ENCODE measurements at places on chromosomes 12 and 14.

DNA sequence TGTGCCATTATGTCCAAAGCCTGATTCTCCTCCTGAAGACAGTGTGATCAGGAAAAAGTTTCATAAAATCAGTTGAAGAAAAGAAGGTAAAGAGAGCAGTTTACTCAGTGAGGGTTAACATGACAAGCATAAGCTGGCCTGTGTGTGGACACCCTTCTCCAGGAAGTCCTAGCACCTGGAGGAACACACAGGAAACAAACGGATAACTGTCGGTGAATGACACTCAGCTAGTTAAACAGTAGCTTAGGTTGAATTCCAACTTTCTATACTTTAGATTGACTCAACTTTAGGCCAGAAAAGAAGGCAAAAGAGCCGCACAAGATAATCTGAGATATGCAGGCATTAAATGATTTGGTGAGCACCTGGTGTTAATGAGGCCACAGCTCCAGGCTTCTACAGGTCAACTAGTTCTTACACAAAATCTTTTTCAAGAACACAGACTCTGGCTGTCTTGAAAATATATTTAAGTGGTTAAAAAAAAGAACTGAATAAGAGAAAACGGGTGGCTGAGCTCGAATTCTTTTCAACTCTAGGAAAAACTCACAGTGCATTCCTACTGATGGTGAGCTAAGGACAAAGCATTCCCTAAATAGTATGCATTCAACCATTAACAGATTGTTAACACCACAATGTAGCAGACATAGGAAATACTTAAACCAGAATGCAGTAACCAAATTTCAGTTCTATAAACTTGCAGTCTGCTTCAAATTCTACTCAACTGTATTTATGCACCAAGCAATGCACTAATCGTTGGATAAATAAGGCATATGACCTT, 56.9 kb upstream of the TSPAN8 start:
- no peak overlapping the region for H3K27ac ChIP-seq
- H3K4me1 ChIP-seq, result no peaks in the 10 kb centered on the region
- no peak for DNase-seq
- H3K36me3 ChIP-seq, result no peaks in the 10 kb centered on the region
- H3K4me3 ChIP-seq, result no peak overlapping the region

GRCh38 chr14:64762044-64763034, 58.1 kb downstream of the PLEKHG3 start:
- peaks cover 6% of the 10 kb centered on the region for H3K4me1 ChIP-seq
- peak; percentile 15 for DNase-seq
- H3K27me3 ChIP-seq, result no peaks in the 10 kb centered on the region
- H3K4me3 ChIP-seq, result no peak overlapping the region

DNA sequence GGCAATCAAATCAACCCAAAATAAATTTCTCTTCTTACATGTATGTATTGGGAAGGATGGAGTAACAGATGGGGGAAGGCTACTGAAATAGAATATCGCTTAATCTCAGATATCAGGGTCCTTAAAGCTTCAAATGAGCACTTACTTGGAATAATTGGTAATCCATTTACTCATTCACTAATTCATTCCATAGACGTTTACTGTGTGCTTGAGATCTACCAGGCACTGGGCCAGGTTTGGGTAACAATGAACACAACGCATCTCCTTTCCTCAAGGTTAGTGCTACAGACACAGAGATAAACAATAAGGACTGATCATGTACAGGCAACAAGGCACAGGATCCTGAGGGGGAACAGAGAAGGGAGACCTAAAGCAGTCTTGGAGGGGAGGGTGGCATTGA, 54.4 kb upstream of the KRR1 start:
- H3K4me1 ChIP-seq, result no peaks in the 10 kb centered on the region
- no peak overlapping the region for H3K4me3 ChIP-seq
- peaks cover 15% of the 10 kb centered on the region for H3K27me3 ChIP-seq
- H3K27ac ChIP-seq, result no peak overlapping the region
- DNase-seq, result no peak

DNA sequence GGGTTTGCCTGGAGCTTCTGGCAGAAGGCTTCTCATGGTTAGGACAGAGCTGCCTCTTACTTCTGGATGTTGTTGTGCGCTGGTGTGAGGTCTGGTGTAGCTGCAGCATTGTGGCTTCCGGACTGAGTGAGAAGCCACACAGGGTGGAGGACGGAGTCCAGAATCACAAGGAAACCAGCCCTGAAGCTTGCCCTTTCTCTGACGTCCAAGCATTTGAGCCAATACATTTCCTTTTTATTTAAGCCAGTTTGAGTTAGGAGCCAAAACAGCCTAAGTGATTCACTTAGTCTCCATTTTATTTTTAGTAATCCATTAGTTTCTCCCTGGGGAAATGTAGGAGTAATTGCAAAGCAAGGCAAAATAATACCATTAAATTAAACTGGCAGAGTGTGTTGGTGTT, 402.4 kb upstream of the RGS6 start:
- H3K36me3 ChIP-seq, result peaks cover 19% of the 10 kb centered on the region
- peaks cover 3% of the 10 kb centered on the region for H3K4me1 ChIP-seq
- no peak overlapping the region for H3K27ac ChIP-seq
- no peaks in the 10 kb centered on the region for H3K27me3 ChIP-seq
- DNase-seq, result no peak

DNA sequence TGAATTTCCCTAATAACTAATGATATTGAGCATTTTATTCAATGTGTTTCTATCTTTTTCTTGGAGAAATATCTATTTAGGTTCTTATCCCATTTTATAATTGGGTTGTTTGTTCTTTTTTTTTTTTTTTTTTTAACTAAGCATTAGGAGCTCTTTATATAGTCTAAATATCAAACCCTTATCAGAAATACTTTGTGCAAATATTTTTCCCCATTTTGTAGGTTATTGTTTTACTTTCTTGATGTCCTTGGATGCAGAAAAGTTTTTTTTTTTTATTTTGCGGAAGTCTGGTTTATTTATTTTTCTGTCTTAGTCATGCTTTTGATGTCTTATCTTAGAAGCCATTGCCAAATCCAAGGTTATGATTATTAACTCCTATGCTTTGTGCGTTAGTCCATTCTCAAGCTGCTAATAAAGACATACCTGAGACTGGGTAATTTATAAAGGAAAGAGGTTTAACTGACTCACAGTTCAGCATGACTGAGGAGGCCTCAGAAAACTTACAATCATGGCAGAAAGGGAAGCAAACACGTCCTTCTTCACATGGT, 434.3 kb upstream of the TBX3 start:
- H3K4me1 ChIP-seq, result no peaks in the 10 kb centered on the region
- H3K4me3 ChIP-seq, result no peak overlapping the region
- H3K27me3 ChIP-seq, result peaks cover 2% of the 10 kb centered on the region
- no peak for DNase-seq
- no peak overlapping the region for H3K27ac ChIP-seq
- H3K36me3 ChIP-seq, result no peaks in the 10 kb centered on the region

GRCh38 chr14:104927901-104928300, 3.2 kb downstream of the PLD4 start:
- DNase-seq, result no peak
- H3K27ac ChIP-seq, result no peak overlapping the region
- H3K27me3 ChIP-seq, result no peaks in the 10 kb centered on the region
- no peaks in the 10 kb centered on the region for H3K36me3 ChIP-seq
- H3K4me1 ChIP-seq, result no peaks in the 10 kb centered on the region

- no peaks in the 10 kb centered on the region for H3K36me3 ChIP-seq
- H3K4me3 ChIP-seq, result no peak overlapping the region
- no peak for DNase-seq
- H3K4me1 ChIP-seq, result no peaks in the 10 kb centered on the region
Measured at GRCh38 chr12:74847169-74847568, 309.5 kb downstream of the ATXN7L3B start.

GRCh38 chr12:55633151-55633550, 3.5 kb upstream of the OR10P1 start:
- H3K4me1 ChIP-seq, result peaks cover 27% of the 10 kb centered on the region
- no peaks in the 10 kb centered on the region for H3K36me3 ChIP-seq
- H3K4me3 ChIP-seq, result no peak overlapping the region
- H3K27ac ChIP-seq, result no peak overlapping the region
- DNase-seq, result no peak

DNA sequence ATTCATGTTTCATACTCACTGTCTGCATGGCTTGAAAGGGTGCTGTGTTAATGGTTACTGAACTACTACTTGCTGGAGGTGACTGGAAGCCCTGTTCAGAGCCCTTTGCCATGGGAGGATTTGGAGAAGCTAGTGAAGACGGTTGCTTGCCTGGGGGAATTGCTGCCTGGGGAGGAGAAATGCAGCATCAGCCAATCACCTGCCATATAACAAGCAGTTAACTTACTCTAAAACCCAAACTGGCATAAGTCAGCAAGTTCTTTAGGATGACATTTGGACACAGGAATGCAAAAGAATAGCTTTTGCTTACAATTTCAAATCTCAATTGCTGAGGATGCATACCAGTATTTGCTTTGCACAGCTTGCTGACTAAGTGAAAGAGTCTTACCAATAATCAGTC, 23.4 kb upstream of the IPO8 start:
- peaks cover 14% of the 10 kb centered on the region for H3K36me3 ChIP-seq
- H3K27ac ChIP-seq, result no peak overlapping the region
- DNase-seq, result no peak
- no peaks in the 10 kb centered on the region for H3K4me1 ChIP-seq
- H3K4me3 ChIP-seq, result no peak overlapping the region

- H3K36me3 ChIP-seq, result peaks cover 20% of the 10 kb centered on the region
Measured at GRCh38 chr14:104774453-104775072, 21.0 kb downstream of the AKT1 start.

DNA sequence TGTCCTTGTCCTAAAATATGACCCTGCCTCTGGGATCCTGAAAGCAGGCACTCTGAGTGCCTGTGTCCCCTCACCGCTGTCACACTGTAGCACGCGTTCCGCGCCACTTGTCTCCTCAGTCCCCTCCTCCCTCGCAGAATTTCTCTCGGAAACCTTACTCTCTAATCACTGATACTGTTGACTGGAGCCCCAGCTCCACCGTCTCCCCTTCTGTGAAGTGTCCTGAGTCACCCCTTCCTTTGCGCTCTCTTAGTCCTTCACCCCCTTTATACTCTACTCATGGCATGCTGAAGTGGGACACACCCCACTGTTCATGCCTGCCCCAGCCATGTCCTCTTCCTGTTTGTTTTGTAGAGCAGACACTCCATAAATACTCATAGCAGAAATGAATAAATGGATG, 104.7 kb downstream of the ZNF664 start:
- no peaks in the 10 kb centered on the region for H3K36me3 ChIP-seq
- no peaks in the 10 kb centered on the region for H3K27me3 ChIP-seq
- DNase-seq, result no peak
- H3K4me3 ChIP-seq, result no peak overlapping the region
- H3K4me1 ChIP-seq, result no peaks in the 10 kb centered on the region

- DNase-seq, result no peak
- H3K27ac ChIP-seq, result no peak overlapping the region
- no peaks in the 10 kb centered on the region for H3K4me1 ChIP-seq
- no peak overlapping the region for H3K4me3 ChIP-seq
Measured at GRCh38 chr12:24200010-24200409, 250.5 kb upstream of the SOX5 start.

DNA sequence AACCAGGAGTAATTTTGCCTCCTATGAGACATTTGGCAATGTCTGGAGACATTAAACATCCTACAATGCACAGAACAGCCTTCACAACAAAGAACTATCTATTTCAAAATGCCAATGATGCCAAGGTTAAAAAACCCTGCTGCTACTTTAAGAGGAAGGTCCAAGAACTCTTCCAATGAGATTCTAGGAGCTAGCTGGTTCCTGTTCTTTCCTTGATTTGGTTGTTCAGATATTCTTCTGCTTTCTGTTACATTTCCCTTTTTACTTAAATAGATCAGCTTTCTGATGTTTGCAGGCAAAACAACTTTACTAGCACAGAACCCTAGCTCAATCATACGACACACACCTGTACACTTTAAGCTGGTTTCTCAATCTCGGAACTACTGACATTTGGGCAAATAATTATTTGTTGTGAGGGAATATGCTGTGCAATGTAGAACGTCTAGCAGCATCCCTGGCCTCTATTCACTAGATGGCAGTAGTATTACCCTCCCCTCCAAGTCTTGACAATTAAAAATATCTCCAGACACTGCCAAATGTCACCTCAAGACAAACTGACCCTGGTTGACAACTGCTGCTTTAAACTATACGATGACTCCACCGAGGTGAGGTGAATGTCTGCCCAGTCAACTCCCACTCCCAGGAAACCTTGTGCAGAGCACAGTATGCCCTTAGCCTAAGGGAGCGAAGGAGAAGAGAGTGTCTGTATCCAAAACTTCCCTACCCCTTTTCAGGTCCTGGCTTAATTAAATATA, 4.4 kb downstream of the BLTP3B start:
- no peak overlapping the region for H3K4me3 ChIP-seq
- H3K27me3 ChIP-seq, result no peaks in the 10 kb centered on the region
- no peak for DNase-seq
- peaks cover 54% of the 10 kb centered on the region for H3K4me1 ChIP-seq
